Upper lobe of right lung (tissue), 1 donor: ENCODE measurements at places on chromosomes 16 and 17. TPM values are rescaled to one million over a fixed set of nuclear protein-coding genes. Genes with fewer than 3 reads are reported as not detected.

GRCh38 chr17:17183744-17184143 is 22.4 kb downstream of the PLD6 start:
- no peak for DNase-seq

DNA sequence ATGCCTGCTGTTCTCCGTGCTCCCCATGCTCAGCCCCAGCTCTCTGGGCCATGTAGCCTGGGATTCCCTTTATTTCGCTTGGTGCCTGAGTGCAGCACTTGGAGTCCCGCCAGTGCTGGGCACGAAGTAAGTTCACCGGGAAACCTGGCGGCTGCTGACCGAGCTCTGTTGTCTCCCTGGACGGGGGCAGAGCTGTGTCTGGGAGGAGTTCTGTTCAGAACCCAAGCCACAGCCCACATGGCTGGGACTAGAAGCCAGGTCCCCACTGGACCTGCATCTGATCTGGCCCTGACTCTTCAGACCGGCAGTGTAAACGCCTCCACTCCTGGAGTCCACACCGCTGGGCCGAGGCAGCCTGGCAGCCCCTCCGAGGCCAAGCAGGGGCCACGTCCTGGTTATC is 37.5 kb upstream of the CIBAR2 start:
- DNase-seq, result no peak

GRCh38 chr17:46150216-46150963 is 42.8 kb downstream of the KANSL1 start:
- DNase-seq, result no peak

DNA sequence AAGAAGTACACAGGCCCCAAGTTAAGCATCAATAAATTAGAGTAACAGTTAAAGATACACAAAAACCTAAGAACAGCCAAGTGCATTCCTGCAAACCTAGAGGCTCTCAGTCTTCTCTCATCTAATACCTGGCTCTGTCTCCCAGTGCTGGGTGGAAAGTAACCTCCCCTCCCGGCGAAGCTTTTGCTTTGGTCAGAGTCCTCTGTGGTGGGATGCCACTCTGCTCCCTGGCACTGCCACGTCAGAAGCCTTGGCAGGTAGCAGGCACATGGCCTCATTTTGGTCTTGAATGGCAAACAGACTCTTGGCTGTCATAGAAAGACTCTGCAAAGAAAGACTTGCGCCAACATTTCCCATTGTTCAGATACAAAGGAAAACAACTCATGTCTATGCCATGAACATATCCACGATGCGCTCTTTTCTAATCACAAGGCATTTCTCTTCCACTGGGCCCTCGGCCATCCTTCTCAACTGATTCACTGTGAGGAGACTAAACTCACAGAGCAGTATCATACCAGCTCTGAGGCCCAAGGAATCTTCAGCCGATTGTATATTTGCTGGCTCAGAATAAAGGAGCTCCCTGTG is 21.2 kb downstream of the MTHFSD start:
- DNase-seq, result no peak

DNA sequence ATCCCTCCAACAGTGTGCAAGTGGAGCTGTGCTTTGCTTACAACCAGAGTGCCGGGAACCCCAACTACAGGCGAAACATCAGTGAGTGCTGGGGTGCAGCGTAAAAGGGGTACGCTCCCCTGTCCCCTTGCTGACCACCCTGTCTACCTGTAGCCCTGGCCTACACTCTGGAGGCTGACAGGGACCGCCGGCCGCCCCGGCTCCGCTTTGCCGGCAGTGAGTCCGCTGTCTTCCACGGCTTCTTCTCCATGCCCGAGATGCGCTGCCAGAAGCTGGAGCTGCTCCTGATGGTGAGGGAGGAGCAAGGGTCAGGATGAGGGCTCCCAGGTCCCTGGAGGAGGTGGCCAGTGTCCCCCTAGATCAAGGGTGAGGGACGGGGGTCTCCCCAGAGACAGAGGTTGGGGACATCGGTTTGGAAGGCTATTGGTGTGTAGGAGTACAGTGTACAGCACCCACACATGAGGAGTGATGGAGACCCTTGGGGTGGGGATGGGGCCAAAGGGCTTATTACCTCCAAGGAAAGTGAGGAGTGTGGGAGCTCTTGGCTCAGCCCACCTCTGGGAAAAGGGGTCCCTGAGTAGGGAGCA is 19.6 kb upstream of the PDK2 start:
- no peak for DNase-seq

DNA sequence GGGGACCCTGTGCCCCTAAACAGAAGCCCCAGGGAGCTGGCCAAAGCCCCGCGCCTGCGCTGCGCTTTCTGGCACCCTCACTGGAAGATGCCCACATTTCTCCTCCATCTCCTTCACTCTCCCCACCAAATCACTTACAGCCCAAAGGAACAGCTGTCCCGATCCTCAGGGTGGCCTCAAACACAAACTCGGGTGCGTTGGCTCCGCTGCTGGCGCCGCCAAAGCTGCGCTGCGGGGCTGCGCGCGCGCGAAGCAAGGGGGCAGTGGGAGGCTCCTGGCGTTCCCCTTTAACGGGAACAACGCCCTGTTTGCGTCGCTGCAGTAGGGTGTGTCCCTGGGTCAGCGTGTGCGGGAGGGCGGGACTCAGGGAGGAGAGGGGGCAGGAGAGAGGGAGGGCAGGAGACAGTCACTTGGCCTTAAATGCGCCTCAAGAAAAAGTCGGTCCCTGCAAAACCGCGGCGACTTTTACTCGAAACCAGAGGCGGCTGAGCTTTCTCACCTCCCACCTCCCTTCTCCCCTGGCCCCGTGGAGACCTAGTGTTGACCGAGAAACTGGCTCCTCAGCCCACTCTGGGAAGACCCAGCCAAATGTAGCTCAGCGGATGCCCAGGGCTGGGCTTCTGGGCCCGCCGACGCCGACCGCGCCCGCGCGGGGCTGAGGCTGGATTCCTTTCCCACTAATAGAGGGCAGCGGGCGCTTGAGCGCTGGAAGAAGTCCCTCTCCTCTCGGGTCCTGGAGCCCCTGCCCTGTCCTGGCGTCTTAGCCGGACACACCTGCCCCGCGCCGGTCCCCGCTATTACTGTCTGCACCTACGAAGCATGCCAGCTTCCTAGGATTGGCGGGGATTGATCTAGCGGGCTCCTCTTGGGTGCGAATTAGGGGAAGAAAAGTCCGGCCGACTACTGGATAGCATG is 2.6 kb downstream of the PMP22 start:
- peak; percentile 87 for DNase-seq

DNA sequence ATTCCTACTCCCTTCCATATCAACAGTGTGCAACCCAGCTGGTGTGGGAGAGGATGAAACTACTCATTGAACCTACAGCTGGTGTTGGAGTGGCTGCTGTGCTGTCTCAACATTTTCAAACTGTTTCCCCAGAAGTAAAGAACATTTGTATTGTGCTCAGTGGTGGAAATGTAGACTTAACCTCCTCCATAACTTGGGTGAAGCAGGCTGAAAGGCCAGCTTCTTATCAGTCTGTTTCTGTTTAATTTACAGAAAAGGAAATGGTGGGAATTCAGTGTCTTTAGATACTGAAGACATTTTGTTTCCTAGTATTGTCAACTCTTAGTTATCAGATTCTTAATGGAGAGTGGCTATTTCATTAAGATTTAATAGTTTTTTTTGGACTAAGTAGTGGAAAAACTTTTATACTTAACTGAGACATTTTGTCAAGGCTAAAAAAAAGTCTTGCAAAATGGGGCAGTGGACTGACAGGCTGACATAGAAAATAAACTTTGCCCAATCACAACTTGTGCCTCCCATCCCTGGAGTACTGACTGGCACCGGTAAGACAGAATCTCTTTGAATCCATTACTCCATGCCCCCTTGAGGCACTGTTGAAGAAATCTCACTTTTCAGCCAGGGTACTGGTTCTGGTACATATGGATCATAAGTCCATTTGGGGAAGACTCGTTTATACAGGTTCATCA is 12.5 kb downstream of the TSR1 start:
- no peak for DNase-seq

DNA sequence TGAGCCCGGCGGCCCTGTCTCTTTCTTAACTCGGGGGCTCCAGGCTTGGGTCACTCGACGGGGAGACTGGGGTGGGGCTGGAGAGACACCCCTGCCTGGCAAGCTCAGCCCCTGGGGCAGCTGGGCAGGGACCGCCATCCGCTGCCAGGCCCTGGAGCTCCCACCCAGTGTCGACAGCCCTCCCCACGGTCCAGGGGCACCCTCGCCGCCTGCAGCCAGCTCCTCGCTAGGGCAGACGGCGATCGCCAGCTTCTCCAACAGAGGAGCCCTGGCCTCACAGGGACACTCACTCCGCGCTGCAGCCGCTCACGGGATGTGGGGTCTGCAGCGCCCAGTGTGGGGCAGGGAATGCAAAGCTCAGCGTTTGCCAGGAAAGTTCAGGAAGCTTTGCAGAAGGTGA is 16.0 kb upstream of the APRT start:
- no peak for DNase-seq

DNA sequence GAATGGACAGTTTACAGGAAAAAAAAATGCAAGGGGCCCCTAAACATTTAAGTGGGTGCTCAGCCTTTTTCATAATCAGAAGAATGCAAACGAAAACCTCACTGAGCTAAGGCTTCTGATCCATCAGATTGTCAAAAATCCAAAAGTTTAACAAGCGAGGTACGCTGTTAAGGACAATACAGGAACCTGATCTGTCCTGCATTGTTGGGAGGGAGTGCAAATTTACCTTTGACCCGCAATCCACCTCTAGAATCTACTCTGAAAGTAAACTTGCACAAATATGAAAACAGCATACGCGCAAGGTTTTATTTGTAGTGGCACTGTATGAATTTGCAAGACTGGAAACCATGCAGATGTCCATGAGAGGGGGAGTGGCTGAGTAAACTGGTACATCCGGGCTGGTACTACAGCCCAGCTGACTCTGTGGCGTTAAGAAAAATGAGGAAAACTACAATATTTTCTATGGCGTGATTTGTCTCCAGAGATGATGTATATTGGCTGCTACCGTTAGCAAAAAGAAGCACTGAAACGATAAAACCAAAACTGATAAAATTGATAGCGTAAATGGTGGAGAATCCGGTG is 28.8 kb upstream of the ST6GALNAC1 start:
- no peak for DNase-seq

GRCh38 chr16:27389272-27389961 is 12.6 kb upstream of the IL21R start:
- no peak for DNase-seq

DNA sequence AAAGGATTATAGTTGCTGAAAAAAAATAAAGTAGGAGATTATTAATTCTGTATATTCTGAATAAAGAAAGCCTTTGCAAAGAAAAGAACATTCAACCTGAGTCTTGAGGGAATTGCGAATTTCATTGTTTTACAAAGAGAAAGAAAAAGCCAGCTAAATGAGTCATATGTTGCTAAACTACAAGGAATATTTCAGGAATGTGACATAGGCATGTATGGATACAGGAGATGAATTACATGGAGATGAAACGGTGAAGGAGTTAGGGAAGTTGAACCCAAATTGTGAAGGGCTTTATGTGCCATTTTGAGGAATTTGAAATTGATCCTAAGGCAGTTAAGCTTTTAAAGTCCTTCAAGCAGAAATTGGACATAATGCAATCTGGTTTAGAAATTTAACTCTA is 177.3 kb upstream of the RBL2 start:
- DNase-seq, result no peak

DNA sequence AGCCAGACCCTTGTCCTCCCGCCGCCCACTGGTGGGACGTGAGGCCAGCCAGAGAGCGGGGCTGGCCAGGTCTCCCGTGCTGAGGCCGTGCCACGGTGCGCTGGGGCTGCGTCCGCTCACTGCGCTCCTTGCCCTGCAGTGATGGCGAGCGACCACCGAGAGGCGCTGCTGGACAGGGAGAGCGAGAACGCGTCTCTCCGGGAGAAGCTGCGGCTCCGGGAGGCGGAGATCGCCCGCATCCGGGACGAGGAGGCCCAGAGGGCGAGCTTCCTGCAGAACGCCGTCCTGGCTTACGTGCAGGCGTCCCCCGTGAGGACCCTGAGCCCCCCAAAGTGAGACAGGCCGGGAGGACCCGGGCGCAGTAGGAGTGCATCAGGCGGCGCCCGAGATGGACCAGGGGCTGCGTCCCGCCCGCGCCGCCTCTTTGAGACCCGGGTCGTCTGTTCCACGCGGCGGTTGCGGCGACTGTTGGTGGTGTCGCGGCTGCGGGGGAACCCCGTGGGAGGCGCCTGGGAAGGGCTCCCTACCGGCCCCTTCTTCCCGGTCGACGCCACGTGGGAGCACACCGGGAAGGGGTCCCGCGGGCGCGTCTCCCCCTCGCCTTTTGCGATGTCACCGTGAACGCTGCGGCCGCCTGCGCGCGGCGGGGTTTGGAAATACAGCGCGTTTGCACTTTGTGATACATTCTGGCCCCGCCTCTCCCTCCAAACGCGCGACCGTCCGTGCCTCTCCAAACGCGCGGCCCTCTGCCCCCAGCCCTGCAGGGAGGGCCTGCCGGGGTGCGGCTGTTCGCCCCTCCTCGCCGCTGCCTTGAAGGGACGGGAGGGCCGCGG is 792 bp upstream of the RAC3 start:
- DNase-seq, result peak; percentile 93

DNA sequence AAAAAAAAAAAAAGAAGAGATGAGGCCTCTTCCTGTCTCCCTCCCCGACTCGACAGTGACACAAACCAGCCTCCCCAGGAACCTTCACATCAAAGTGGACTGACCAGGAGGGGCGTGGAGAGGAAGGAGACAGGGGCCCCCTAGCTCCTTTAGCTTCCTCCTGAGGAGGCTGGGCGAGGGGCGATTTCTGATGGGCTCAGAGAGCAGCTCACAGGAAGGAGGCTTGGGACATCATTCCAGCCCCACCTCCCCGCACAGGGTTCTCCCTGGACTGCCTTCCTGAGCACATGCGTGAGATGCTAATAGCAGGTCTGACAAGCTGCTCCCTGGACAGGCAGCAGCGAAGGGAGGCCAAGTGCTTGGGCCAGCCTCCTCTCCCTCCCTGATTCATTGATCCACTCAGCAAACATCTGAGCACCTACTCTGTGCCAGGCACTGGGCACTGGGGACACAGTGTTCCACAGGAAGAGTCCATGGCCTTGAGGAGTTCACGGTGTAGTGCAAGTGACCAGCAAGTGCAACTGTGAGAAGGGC is 14.4 kb upstream of the DOK4 start:
- DNase-seq, result no peak

GRCh38 chr17:81039096-81039495 is 4.1 kb downstream of the BAIAP2 start:
- DNase-seq, result no peak

DNA sequence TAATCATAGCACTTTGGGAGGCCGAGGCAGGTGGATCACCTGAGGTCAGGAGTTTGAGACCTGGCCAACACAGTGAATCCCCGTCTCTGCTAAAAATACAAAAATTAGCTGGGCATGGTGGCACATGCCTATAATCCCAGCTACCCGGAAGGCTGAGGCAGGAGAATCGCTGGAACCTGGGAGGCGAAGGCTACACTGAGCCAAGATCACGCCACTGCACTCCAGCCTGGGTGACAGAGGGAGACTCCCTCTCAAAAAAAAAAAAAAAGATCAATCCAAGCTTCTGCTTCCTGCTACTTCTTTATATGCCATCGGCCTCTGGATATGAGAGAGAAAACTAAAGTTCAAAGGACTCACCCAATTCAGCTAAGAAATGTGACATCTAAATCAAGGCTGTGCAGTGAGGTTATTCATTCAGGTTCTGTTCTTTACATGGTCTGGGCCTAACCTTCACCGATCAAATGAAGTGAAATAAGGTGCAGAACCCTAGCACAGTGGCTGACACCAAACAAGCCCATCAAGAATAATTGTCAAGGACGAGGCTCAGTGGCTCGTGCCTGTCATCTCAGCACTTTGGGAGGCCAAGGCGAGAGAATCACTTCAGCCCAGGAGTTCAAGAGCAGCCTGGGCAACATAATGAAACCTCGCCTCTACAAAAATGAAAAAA is 25.6 kb downstream of the ZP2 start:
- DNase-seq, result no peak

DCXR gene
- total RNA-seq, result 143 TPM

ANKFN1 gene
- total RNA-seq, result 0.75 TPM

CCDC137 gene
- 13.7 TPM for total RNA-seq

PDE6G gene
- total RNA-seq, result 1.0 TPM

TMED6 gene
- total RNA-seq, result 0.69 TPM
